ENCODE measurements at places on chromosomes 5 and 9.

- DNase-seq: no peak
Measured at GRCh38 chr5:161311965-161312364, 234.6 kb downstream of the GABRB2 start.

DNA sequence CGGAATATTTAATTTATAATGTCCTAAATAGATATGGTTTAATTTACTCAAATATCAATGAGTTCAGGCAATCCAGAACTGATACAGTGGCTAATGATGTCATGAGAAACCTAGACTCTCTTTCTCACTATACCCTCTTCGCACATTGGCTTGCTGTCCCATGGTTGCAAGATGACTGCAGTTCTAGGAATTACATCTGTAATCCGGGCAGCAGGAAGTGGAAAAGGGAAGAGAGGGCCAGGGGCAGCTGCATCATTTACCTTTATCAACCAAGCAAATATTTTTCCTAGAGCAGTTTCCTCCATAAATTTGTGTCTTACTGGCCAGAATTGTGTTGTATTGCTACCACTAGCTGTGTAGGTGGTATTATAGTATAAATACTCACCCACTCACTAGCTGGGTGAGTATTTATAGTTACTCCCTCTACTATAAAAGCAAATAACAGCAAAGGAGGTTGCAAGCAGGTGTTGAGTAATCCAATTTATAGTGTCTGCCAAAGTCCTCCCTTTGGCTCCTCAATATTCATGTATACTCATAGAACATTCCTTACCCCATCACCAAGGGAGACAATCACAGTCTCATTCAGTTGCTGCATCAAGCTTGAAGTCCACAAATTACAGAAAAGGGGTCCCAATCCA lies 168.8 kb downstream of the DROSHA start:
- DNase-seq: no peak

GRCh38 chr9:136520053-136520540 lies 25.8 kb downstream of the NOTCH1 start:
- DNase-seq: no peak

DNA sequence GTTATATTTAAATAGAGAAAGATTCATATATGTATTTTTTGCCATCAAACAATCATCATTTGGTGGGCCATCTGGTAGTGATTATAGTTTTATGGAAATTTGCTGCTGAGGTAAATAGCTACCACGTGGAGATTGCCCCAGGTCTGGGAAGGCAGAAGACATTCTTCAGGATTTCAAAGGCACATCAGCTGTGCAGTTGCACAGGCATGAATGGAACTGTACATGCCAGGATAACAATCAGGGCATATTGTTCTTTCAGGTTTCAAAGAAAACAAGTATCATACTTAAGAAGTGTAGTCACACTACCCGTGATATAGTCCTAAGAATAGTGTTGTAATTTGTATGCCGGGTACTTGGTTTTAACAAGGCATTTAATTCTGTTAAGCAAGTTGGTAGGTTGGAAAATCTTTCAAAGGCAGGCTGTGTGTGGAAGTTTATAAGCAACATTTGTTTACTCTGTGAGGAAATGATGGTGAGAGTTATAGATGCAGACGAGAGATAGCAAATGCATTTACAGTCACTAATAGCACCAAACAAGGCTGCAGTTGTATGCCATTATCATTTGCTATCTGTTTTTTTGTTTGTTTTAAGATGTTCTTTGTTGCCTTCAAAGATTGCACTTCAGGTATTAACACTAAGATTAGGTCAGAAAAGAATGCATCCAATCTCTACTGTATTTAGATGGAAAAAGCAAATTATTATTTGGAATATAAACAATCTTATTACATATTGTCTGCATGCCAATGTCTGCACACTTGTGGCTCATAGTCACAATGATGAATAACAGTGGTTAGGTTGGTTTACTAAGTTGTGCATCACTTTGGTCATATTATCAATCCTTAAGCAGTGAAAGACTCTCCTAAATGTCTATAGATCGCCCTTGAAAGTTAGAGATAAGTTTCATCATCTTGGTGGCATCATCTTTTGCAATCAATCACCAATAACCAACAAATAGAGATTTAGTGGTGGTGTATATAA lies 55.3 kb downstream of the RPS23 start:
- DNase-seq: no peak

DNA sequence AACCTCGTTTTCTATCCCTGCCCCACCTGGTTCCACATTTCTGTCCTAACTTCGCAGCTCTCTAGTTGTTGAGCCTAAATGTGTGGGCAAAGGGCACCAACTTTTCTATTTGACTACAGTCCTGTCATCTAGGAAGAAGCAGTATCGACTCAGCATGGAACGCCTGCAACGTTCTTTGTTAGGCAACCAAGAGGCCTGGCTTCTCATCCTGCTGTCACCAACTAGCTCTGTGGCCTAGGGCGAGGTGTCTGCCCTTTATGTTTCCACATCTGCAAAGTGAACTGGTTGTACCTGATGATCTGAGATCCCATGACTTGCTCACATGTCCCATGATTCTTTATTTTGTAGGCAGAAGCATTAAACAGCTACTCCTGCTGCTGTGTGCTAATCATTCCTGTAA lies 248.9 kb downstream of the ADAMTSL1 start:
- no peak for DNase-seq

GRCh38 chr5:63233911-63234310 lies 655.3 kb downstream of the LRRC70 start:
- DNase-seq: no peak

- no peak for DNase-seq
Measured at GRCh38 chr9:108575276-108575675, 280.5 kb downstream of the ACTL7B start.

DNA sequence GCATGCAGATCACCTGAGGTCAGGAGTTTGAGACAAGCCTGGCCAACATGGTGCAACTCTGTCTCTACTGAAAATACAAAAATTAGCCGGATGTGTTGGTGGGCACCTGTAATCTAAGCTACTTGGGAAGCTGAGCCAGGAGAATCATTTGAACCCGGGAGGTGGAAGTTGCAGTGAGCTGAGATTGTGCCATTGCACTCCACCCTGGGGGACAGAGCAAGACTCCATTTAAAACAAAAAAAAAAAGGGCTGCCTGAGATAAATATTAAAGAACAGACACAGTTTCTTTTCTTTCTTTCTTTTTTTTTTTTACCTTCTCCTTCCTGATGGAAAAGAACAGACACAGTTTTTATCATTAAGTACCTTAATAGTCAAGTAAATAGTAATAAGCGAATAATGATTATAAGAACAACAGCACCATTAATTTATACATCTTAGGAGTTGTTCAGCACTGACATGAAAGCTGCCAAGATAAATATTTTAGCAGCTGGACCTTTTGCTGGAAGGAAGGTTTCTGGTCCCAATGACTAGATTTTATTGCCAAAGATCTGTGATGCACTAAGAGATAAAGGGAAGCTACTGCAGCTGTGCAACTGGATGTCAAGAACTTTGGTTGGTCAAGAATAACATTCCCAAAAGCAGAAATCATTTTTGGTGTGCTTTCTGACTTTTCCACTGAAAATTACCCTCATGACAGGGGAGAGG lies 7.0 kb downstream of the CENPP start:
- DNase-seq: no peak

DNA sequence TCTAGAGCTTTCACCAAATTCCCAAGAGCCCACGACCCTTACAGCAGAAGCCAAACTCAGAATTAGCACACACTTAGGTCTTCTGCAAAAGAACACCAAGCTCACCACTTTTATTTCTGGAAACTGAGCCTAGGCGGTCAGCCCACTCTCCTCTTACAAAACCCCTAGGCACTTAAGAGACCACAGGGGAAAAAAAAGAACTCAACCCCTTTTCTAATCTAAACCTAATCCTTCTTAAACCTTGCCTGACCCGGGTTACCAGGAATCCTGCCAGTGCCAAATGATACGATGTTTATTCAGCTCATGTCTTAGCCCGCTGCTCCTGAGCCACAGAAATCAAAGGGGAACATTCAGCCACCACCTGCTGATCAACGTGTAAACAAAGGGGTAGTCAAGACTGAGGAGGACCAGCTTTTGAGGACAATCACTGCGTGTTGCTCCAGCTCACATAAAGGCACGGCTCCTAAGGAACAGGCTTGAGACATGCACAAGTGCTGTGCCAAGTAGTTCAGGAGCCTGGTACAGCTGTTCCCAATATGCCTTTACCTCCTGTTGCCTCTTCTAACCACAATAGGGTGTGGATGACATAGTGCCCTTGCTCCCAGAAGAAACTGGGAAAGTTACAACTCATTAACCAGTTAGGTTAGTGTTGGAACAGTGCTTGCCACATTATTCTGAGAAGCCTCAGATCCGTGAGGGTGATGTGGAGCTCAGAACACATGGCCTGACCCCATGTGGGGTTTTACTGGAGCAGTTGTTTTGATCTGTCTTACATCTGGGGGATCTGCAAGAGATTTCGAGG lies 49.3 kb downstream of the ZFAND5 start:
- peak; percentile 80 for DNase-seq

- DNase-seq: no peak
Measured at GRCh38 chr5:73387601-73388305, 60.8 kb downstream of the FOXD1 start.

- no peak for DNase-seq
Measured at GRCh38 chr9:79123415-79123814, 448.4 kb upstream of the TLE4 start.

DNA sequence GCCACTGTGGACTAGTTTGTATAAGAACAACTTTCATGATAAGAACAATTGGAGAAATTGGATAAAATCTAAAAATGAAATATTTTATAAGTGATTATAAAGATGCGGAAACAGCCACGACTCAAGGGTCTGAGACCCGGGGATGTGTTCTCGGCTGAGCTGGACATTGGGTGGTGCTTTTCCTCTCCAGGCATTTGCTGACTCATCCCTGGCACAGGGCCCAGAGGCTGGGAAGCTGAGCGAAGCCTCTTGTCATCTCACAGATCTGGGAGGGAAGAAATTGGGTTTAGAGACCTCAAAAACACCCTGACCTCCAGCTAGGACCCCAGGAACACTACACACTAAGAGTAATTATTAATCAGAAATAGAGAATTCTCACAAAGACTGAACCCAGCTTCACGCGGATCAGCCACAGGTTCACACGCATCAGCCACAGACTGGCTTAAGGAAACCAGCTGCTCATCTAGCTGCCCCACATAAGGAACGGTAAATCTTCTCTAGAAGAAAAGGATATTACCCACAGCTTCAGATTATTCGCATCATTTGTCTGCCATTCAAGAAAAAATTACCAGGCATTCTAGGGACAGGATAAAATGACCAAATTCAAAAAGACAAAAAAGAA lies 2.8 kb upstream of the OR2V1 start:
- peak; percentile 36 for DNase-seq

GRCh38 chr5:126519637-126520592 lies 75.1 kb downstream of the ALDH7A1 start:
- no peak for DNase-seq

DNA sequence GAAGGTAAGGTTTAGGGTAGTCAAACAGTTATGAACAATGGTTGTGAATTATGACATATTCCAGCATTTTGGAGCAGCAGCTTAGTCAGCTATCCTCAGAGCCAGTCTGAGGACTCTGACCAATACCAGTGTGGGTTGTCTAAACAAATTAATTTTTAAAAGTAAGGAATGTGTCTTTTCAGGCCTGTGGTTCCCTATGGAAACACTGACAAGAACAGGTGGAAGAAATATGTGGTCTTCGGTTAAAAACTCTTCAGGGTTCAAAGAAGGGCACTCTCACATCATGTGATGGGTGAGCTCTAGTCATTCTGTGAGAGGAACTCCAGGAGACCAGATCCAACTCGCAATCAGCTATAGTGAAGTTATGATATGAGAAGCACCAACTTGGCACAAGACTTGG lies 33.5 kb upstream of the ALDOB start:
- no peak for DNase-seq

- no peak for DNase-seq
Measured at GRCh38 chr9:123377211-123377971, 21.4 kb downstream of the CRB2 start.

DNA sequence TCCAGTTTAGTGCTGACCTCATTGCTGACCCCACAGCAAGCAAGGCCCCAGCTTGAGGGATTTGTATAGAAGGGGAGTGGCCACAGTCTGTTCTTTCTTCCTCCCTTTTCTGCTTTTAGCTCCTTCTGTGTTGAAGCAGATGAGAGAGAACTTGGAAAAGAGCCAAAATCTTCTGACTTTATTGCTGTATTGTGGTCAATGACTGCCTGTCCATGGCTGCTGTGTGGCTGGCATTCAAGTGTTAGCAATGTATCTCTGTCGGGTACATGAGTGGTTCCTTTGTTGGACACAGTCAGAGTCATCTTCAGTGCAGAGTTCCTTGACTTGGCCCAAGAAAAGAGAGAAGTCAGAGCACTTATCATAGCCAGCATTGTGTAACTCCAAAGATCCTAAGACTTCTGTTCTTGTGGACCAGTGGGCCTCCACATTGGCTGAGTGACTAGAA lies 154.1 kb downstream of the LRRC70 start:
- DNase-seq: no peak

GRCh38 chr5:92662741-92663140 lies 918.3 kb downstream of the NR2F1-AS1 start:
- no peak for DNase-seq

GRCh38 chr5:178766936-178767912 lies 36.8 kb upstream of the ZNF354A start:
- no peak for DNase-seq

- no peak for DNase-seq
Measured at GRCh38 chr5:63648376-63648775, 313.9 kb downstream of the HTR1A start.

- no peak for DNase-seq
Measured at GRCh38 chr5:109305352-109305751, 104.4 kb downstream of the PJA2 start.

DNA sequence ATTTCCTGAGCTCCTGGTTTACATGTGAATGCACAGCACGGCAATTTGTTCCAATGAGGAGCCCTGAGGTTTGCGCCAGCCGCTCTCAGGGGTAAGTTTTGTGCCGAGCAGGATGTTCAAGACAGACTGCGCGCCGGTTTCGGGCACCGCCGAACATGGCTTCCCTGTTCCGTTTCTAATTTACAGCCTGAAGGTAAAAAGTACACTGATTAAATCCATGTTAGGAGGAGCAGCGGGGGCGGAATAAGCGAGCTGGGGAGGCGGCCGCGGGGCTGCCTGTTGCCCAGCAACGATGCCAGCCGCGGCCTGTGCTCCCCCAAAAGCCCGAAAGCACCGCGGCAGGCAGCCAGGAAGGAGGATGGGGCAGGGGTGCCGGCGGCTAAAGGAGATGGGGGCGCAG lies 6.4 kb downstream of the SOWAHA start:
- DNase-seq: no peak

GRCh38 chr9:31166516-31166915 lies 1217.9 kb upstream of the ACO1 start:
- DNase-seq: no peak

DNA sequence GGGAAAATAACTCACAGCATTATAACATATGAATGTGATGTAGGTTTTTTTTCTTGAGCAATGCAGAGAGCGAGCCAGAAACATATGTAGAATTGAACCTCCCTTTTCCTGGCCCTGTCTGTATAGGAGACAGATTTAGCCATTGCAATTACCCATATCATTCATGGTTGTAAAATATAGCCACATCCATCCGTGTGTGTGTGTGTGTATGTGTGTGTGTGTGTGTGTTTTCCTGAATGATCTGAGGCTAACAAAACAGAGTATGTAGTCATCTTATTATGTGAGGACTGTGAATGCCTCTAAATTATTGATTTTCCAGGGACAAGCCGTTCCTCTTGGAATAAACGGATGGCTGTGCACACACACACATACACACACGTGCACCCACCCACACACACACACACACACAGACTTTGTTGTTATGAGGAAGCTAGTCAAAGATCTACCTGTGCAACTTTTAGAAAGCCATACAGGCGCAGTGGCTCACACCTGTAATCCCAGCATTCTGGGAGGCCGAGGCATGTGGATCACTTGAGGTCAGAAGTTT lies 11.7 kb upstream of the DENND1A start:
- no peak for DNase-seq

- no peak for DNase-seq
Measured at GRCh38 chr5:91706785-91707520, 323.8 kb upstream of the ARRDC3 start.
